IMR-90 (cell line): ENCODE measurements at places on chromosomes 5 and 9. TPM values are rescaled to one million over a fixed set of nuclear protein-coding genes. Genes with fewer than 3 reads are reported as not detected.

GRCh38 chr5:77103457-77103856 lies 16.4 kb upstream of the ZBED3 start:
- no peak overlapping the region for H3K4me3 ChIP-seq
- H3K36me3 ChIP-seq, result no peaks in the 10 kb centered on the region
- 0 out of 2 replicates have a peak, but pooled peaks cover 1% of the 10 kb centered on the region for H3K4me1 ChIP-seq
- H3K27me3 ChIP-seq, result peaks cover 1% of the 10 kb centered on the region; the same call in 1 of the 2 replicates
- DNase-seq, result no peak

- H3K27ac ChIP-seq, result no peak overlapping the region
- no peak overlapping the region for H3K4me3 ChIP-seq
- H3K27me3 ChIP-seq, result no peaks in the 10 kb centered on the region
- peaks cover 14% of the 10 kb centered on the region for H3K4me1 ChIP-seq
These were observed 90.6 kb downstream of the NLN start for GRCh38 chr5:65812648-65813047.

DNA sequence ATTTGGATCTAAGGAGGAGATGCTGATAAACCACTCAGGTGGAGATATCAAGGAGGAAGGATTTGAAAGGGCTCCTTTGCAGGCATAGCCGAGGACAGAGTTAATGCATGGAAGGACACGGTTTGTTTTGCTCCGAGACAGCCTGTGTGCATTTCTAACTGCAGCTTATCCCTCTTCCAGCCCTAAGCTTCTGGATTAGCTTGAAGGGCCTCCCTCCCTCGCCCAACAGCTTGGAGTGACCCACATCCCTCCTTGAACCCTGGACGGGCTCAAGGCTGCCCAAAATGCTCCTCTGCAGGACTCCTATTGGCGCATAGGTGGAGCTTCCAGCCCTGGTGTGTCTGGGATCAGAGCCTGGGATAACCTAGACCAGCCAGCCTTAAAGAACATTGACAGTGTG lies 66.7 kb downstream of the PPARGC1B start:
- no peaks in the 10 kb centered on the region for H3K36me3 ChIP-seq
- peaks cover 19% of the 10 kb centered on the region for H3K27me3 ChIP-seq
- H3K4me1 ChIP-seq, result peaks cover 7% of the 10 kb centered on the region
- no peak overlapping the region for H3K4me3 ChIP-seq

DNA sequence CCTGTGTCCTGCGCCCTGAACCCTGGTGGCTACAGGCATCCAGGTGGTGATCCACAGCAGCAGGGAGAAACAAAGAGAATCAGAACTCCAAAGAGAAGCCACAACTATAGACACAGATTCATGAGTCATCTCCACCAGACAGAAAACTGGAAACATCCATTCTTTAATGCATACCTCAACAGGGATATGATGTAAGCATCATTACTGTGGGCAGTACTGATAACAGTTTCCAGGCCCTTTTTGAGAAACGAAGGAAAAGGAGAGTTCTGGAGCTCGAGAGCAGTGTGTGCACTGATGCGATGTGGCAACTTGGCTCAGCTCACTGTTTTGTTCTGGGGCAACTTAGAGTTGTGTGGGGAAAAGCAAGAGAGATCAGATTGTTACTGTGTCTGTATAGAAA lies 215.6 kb upstream of the ADAMTS16 start:
- no peak for DNase-seq
- no peak overlapping the region for H3K4me3 ChIP-seq
- no peaks in the 10 kb centered on the region for H3K36me3 ChIP-seq
- H3K27ac ChIP-seq, result no peak overlapping the region
- no peaks in the 10 kb centered on the region for H3K27me3 ChIP-seq

GRCh38 chr5:58946230-58946629 lies 363.4 kb downstream of the RAB3C start:
- no peaks in the 10 kb centered on the region; the same call in none of the 2 replicates for H3K27me3 ChIP-seq
- H3K36me3 ChIP-seq, result no peaks in the 10 kb centered on the region
- no peaks in the 10 kb centered on the region for H3K4me1 ChIP-seq
- no peak overlapping the region for H3K27ac ChIP-seq
- no peak for DNase-seq

The LMBRD2 gene
- polyA plus RNA-seq, result 1.3 and 1.8 TPM in 2 replicates

The TMEM215 gene
- not detected in 2 replicates for polyA plus RNA-seq

- DNase-seq, result peak; percentile 41
- H3K4me1 ChIP-seq, result peaks cover 7% of the 10 kb centered on the region
- H3K27me3 ChIP-seq, result no peaks in the 10 kb centered on the region
- H3K27ac ChIP-seq, result no peak overlapping the region
- H3K36me3 ChIP-seq, result no peaks in the 10 kb centered on the region
These were observed 246.7 kb downstream of the GAS1 start for GRCh38 chr9:86700629-86701028.
